ENCODE measurements at places on chromosomes 16 and 17.

GRCh38 chr17:57971572-57971971, 16.4 kb upstream of the CUEDC1 start:
- no peak for DNase-seq

- DNase-seq: peak; percentile 99
Measured at GRCh38 chr17:38900978-38901656, 24.3 kb upstream of the LASP1NB start.

GRCh38 chr17:16987066-16987829, 15.3 kb upstream of the TNFRSF13B start:
- DNase-seq: no peak

GRCh38 chr17:78342449-78343186, 17.3 kb downstream of the SOCS3 start:
- DNase-seq: peak; percentile 99

DNA sequence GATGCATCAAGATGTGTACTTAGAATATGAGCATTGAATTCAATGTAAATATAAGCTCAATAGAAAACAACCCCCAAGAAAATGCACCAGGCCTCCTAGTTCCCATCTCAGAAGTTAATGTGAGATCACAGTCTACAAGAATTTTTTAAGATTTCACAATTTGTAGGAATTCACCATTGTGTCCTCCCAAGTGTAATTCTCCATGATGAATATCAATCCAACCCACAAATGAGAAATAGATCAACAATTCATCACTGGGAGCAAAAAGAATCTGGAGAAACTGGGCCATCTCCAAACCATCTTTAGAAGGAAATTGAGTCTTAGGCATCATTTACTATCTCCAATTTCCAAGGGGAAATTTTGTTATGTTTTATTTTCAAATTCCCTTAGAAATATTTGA, 310.5 kb upstream of the GOT2 start:
- no peak for DNase-seq

DNA sequence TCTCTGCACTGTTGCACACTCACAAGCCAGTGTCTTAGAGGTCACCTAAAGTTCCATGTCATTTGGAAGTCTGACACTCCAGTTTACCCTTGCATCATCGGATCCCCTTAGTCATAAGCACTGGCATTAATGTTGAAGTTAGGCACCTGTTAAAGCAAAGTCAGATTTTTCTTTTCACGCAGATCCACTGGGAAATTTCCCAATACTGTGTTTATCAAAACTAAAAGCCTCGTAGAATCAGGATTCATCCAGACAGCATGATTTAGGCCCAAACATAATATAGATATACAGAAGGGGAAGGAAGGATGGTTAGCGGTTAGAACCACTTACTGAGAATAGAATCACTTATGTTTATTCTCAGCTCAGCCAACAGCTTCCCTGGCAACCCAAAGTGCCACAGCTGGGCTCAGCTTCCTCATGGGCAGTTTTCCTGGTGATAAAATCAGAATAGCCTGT, 30.1 kb upstream of the HAPSTR1 start:
- peak; percentile 3 for DNase-seq

- DNase-seq: peak; percentile 59
Measured at GRCh38 chr17:48307814-48308411, 122.1 kb downstream of the SKAP1 start.
